ENCODE measurements at places on chromosomes 4 and X. TPM values are rescaled to one million over a fixed set of nuclear protein-coding genes. Genes with fewer than 3 reads are reported as not detected.
A peak's percentile ranks its signal among the peaks of the same experiment; 100 is the strongest.

Gene GRPR
- not detected for total RNA-seq

Gene CTAG1B
- total RNA-seq: not detected

Gene ZNF157
- not detected for total RNA-seq

Gene FAM9C
- not detected for total RNA-seq

Gene CNKSR2
- total RNA-seq: not detected

DNA sequence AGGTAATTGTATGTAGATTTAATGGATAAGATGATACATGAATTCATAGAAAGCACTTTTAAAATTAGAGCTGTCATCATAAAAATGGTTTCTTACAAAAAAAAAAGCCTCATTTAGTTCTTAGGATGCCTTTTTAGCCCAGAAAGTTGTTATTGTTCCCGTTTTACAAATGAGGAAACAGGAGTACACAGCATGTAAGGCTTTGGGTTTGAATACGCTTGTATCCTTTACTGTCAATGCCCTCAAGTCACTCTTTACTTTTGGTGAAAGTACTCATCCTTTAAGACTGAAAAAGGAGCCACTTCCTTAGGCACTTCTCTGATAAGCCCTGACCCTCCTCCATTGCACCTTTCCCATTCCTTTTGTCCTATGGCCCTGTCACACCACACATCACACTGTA, 4.9 kb downstream of the EREG start:
- peak; percentile 28 for DNase-seq

DNA sequence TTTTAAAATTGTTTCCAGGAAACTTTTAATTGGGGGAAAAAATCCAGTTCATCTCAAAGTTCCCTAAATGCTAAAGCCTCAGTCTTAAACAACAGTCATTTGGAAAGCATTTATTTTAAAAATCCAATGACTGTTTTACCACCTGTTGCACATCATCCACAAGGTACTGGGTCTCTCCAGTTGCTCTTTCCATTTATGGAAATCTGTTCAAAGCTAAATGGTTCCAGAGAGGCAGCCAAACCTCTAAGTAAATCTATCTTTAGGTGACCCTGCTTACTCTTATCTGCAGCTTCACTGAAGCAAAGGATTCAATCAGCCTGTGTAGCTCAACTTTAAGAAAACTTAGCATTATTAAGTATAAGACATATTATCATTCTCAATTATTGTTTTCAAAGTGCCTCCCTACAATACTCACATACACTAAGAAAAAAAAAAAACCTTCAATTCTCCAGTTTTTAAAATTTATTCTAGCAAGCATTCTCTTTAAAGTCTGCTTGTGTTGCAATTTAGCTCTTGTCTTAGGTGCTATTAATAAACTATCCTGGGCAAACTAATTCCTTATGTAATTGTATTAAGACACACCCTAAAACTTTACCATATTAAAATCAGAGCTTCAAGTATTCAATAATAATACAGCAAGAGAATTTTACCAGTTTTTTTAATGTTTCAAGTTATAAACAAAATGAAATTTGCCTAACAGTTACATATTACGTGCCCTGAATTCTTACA, 60.6 kb downstream of the NOCT start:
- DNase-seq: no peak

- DNase-seq: peak; percentile 27
Measured at GRCh38 chr4:15197005-15197404, 194.7 kb downstream of the CPEB2 start.

DNA sequence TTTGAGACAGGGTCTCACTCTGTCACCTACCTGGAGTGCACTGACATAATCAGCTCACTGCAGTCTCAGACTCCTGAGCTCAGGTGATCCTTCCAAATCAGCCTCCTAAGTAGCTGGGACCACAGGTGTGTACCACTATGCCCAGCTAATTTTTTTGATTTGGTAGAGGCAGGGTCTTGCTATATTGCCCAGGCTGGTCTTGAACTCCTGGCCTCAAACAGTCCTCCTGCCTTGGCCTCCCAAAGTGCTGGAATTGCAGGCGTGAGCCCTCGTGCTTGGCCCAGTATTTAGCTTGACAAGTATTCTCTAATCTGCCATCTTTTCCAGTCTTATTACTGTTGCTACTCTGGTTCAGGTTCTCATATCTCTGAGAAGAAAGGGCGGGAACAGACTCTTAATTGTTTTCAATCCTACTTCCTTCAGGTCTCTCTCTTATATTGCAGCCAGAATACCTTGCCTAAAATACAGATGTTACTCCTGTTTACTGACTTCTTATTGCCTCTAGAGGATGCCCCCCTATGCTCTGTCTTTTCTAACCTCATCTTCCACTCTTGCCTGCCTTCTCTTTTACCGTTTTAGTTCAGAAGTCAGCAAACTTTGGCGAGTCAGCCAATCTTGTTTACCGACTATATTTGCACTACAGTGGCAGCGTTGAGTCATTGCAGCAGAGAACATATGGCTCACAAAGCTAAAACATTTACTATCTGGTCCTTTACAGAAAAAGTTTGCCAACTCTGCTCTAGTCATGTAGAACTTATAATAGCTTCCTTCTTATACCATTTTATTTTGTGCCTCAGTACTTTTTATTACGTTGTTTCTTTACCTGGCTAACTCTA, 19.0 kb downstream of the MRPL1 start:
- peak; percentile 58 for DNase-seq

- DNase-seq: no peak
Measured at GRCh38 chrX:4450177-4450576, 736.7 kb upstream of the PRKX start.

- DNase-seq: no peak
Measured at GRCh38 chrX:57134702-57135101, 2.5 kb downstream of the SPIN2A start.

- no peak for DNase-seq
Measured at GRCh38 chrX:120223374-120223773, 27.2 kb upstream of the ZBTB33 start.

DNA sequence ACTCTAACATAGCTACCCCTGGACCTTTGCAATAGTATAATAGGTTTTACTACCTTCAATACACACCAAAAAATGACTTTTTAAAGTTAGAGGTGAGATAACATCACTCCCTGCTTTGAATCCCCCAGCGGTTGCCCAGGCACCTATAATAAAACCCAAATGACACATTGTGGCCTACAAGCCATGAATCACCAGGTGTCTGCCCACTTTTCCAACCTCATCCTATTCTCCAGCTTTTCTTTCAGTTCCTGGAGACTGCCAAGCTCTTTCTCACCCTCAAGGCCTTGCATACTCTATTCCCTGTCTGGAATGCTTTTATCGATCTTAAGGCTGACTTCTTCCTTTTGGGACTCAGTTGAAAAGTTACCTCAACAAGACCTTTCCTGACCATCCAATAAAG, 16.4 kb upstream of the PRSS48 start:
- no peak for DNase-seq

- DNase-seq: peak; percentile 17
Measured at GRCh38 chrX:2614911-2615310, 76.2 kb upstream of the CD99 start.

- DNase-seq: peak; percentile 86
Measured at GRCh38 chrX:107000013-107000515, at the start of gene MORC4. Gene MORC4, minus strand, starts transcription at chrX:107000212. Its CDS starts 243 bp downstream, at chrX:106999969.

DNA sequence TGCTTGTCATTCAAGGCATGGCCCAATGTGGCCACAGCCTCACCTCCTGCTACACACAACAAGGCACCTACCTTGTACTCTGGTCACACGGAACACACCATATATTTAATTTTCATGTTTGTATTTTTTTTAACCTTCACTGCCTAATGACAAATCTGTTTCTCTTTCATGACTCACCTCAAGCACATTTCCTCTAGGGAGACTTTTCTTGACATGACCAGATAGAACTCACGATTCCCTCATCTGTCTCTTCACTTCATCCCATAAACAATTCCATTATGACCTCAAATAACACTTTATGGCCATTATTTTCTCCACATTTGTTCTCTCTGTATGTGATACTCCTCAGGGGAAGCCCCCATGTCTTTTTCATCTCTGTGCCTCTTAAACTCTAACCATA, 11.1 kb downstream of the DRP2 start:
- no peak for DNase-seq

- DNase-seq: no peak
Measured at GRCh38 chr4:38082424-38083385, 122.5 kb downstream of the PTTG2 start.
